ENCODE measurements at places on chromosomes 13 and 19.

- DNase-seq = no peak
Observed at GRCh38 chr19:18128044-18128443, 24.9 kb upstream of the PIK3R2 start.

DNA sequence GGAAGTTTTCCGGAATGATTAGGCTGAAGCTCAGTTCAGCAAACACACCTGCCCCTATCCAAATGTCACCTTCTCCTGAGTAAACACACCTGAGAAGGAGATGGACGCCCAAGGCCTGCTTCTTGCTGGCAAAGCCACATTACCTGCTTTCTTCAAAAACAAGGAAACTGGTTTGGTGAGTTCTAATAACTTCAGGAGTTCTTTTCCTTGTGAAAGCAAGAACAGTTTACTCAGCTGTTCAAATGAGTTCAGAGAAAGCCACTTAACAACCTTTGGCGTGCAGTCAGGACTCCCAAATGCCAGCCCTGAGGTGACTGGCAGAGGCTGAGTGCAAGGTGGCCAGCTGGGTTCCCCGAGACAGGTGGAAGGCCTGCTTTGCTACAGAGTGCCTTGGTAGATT, 160.5 kb downstream of the STK24 start:
- DNase-seq = no peak

DNA sequence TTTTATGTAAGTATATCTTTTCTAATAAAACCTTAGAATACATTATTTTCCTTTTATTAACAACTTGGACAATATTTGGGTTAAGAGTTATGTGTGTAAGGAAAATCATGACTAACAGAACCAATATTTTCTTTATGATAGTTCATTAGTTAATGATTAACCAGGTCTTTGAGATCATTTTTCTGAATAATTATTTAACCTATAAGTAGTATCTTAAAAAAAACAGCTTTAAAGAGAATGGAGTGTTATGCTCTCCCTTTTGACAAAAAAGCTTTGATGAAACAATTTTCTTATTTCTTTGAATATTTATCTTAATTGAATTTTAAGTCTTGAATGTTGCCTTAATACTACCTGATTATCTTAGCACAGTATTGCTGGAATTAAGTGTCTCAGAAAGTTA, 3.8 kb downstream of the SLAIN1 start:
- DNase-seq = no peak

DNA sequence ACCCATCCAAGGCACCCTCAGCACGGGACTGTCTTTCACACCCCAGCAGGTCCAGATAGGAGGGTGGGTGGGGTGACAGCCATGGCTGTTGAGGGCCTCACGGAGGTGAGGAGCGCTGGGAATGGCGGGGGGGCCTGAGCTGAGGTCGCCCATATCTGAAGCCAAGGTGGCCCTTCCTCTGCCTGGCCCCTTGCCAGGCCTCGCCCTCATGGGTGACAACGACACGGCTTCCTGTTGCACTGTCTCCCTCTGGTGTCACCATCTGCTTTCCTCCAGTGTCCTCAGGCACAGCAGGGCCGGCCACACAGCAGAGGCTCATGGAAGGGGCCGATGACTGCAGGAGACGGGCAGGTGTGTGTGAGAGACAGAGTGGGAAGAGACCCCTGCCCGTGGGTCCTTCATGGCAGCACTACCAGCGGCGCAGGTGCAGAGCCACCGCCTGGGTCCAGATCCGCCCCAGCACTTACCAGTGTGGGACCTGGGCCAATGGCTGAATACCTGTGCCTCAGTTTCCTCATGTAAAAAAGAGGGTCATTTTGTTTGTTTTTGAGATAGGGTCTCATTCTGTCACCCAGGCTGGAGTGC, 8.1 kb upstream of the NKPD1 start:
- DNase-seq = no peak

GRCh38 chr13:24267801-24268200, 41.6 kb upstream of the C1QTNF9 start:
- no peak for DNase-seq

DNA sequence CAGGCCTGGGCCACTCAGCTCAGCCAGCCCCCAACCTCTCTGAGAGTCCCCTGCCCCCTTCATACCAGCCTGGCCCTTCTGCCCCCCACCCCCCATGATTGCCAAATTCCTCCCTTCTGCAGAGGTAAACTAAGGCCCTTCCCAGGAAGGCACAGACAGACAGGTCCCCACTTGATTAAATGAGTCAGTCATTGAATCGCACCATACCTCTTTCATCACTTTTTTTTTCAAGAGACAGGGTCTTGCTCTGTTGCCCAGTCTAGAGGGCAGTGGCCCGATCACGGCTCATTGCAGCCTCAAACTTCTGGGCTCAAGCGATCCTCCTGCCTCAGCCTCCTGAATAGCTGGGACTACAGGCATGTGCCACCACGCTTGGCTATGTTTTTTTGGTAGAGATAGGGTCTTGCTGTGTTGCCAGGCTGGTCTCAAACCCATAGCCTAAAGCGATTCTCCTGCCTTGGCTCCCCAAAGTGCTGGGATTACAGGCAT, 6.0 kb downstream of the PODNL1 start:
- DNase-seq = no peak

GRCh38 chr19:45505151-45505995, 1.9 kb upstream of the VASP start:
- DNase-seq = no peak

DNA sequence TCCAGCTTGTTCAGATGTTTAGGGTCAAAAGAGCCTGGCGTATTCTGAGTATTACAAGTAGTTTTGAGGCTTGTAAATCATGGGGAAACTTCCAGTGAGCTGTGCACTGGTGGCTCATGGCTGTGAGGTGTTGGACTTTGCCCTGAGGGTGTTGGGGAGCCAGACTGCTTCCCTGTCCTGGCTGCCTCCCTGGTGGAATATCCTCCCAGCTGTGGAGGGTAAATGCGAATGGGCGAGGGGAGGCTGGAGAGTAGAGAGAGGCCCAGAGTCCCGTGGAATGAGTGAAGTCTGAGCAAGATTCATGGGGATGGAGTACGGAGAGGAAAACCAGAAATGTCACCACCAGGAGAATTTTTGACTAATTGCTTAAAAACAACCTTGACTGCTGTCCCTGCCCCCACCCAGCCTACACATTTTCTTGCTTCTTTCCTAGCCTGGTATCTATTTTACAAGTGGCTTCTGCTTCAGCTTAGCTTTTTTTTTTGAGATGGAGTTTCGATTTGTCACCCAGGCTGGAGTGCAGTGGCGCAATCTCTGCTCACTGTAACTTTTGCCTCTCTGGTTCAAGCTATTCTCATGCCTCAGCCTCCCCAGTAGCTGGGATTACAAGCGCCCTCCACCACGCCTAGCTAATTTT, 3.7 kb downstream of the SNRPA start:
- no peak for DNase-seq

DNA sequence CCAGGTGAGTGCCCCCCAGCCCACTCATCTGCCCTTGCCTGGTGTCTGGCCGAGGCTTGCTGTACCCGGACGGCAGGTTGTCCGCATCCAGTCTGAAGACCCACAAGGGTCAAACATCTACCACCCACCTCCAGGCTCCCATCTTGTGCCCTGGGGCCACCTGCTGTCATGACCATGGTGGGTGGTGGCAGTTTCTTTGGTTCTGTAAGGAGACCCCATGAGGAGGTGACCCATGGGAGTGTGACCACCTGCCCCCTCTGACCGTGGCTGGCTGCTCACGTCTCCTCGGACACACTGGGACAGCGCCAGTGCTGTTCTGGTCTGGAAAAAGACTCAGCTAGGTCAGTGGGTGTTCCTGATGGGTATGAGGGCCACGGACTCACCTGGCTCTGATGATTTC, 93.9 kb downstream of the TEX29 start:
- DNase-seq = no peak

DNA sequence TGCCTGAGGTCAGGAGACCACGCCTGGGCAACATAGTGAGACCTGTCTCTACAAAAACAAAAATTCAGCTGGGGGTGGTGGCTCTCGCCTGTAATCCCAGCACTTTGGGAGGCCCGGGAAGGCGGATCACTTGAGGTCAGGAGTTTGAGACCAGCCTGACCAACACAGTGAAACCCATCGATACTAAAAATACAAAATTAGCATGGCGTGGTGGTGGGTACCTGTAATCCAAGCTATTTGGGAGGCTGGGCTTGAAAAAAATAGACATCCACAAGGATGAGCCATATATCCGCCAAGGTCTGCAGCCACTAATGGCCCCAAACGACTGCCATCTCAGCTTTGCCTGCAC, 3.1 kb downstream of the RPS16 start:
- no peak for DNase-seq

- no peak for DNase-seq
Observed at GRCh38 chr19:17322854-17323253, 11.8 kb downstream of the ANO8 start.

- no peak for DNase-seq
Observed at GRCh38 chr19:16529466-16530144, 12.6 kb downstream of the CHERP start.

DNA sequence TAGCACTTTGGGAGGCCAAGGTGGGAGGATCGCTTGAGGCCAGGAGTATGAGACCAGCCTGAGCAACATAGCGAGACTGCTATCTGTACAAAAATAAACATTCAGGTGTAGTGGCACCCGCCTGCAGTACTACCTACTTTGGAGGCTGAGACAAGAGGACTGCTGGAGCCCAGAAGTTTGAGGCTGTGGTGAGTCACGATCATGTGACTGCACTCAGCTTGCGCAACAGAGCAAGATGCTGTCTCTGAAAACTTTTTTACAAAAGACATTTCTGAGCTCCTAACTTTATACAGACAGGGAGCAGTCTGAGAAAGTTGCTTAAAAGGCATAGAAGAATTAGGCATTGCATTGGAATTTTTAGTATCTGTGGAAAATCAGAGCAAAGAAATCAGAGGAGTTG, 10.4 kb upstream of the TBC1D4 start:
- no peak for DNase-seq

Data from NCI-H524 treated with DMSO at 0.1 percent for 48 hours (cell line).